ENCODE measurements at places on chromosomes 11 and 22.

- DNase-seq, result no peak
Measured at GRCh38 chr11:44852159-44852747, 98.4 kb downstream of the TP53I11 start.

GRCh38 chr11:75100314-75100713, 3.6 kb upstream of the OR2AT4 start:
- DNase-seq, result peak; percentile 19

DNA sequence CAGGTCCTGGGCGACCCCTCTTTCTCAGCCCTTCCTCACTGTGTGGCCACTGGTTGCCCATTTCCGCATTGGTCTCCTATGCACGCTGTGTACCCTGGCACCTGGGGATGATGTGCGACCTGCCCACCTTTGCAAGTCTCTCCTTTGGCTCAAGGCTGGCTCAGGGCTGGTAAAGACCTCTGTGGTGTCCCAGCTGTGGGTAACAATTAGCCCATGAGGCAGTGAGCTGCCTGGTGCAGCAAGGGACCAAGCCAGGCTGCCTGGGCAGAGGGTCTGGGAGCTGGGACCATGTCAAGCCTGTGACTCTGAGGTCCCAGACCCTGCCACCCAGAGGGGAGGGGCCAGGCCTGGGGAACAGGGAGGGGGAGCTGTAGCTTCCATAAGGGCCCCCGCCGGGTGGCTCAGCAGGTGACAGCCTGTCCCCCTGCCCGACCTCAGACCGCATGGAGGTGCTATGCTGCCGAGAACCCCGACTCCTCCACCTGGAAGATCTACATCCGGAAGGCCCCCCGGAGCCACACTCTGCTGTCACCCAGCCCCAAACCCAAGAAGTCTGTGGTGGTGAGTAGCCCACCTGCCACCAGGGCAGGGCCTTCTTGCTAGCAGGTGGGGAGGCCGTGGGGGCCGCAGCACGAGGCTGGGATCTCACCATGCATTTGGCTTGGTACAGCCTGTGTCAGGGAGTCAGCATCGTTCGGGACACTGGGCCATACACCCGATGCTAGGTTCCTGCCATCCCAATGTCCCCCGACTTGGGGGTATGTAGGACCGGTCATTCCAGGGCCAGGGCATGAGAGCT, 112.5 kb downstream of the KCNQ1OT1 start:
- no peak for DNase-seq

GRCh38 chr11:65692367-65692766, 19.7 kb upstream of the KAT5 start:
- DNase-seq, result no peak

- DNase-seq, result no peak
Measured at GRCh38 chr11:85695546-85695945, 9.6 kb upstream of the CCDC89 start.

DNA sequence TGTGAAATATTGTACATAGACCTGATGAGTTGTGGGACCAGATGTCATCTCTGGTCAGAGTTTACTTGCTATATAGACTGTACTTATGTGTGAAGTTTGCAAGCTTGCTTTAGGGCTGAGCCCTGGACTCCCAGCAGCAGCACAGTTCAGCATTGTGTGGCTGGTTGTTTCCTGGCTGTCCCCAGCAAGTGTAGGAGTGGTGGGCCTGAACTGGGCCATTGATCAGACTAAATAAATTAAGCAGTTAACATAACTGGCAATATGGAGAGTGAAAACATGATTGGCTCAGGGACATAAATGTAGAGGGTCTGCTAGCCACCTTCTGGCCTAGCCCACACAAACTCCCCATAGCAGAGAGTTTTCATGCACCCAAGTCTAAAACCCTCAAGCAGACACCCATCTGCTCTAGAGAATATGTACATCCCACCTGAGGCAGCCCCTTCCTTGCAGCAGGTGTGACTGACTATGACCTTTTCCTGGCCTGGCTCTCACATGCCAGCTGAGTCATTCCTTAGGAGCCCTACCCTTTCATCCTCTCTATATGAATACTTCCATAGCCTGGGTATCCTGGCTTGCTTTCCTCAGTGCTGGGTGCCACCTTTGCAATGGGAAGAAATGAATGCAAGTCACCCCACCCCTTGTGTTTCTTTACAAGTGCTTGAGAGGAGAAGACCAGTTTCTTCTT, 12.3 kb downstream of the PIK3IP1 start:
- no peak for DNase-seq

DNA sequence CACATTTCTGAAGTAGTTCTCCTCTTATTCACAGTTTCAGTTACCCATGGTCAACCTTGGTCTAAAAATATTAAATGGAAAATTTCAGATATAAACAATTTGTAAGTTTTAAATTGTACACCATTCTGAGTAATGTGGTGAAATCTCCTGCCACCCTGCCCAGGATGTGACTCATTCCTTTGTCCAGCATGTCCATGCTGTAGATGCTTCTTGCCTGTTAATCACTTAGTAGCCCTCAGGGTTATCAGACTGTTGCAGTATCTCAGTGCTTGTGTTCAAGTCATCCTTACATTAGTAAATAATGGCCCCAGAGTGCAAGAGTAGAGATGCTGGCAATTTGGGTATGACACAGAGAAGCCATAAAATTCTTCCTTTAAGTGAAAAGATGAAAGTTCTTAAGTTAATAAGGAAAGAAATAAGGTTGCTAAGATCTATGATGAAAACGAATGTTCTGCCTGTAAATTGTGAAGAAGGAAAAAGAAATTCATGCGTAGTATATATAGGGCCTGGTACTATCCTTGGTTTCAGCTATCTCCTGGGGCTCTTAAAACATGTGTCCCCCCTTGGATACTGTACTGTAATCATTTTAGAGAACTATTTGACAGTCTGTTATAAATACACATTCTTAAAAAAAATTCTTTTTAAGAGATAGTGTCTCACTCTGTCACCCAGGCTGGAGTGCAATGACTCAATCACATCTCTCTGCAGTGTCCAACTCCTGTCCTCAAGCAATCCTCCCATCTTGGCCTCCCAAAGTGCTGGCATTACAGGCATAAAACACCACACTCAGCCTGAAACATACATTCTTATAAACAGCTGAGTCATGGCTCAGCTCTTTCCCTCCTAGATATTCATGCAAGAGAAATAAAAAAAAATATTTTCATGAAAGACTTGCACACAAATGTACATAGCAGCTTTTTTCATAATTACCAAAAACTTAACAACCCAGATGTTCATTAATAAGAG, 31.3 kb downstream of the MTNR1B start:
- no peak for DNase-seq

- DNase-seq, result no peak
Measured at GRCh38 chr11:64604458-64605243, 13.6 kb downstream of the SLC22A12 start.

- no peak for DNase-seq
Measured at GRCh38 chr11:2450321-2451041, 5.7 kb downstream of the KCNQ1 start.

GRCh38 chr11:101862391-101863233, 52.2 kb upstream of the CEP126 start:
- DNase-seq, result no peak

- peak; percentile 49 for DNase-seq
Measured at GRCh38 chr11:67268081-67268961, 2.0 kb downstream of the GRK2 start.

- no peak for DNase-seq
Measured at GRCh38 chr11:62404901-62405300, 13.9 kb upstream of the SCGB1A1 start.

- no peak for DNase-seq
Measured at GRCh38 chr11:58788355-58789023, 56.0 kb downstream of the GLYATL2 start.

DNA sequence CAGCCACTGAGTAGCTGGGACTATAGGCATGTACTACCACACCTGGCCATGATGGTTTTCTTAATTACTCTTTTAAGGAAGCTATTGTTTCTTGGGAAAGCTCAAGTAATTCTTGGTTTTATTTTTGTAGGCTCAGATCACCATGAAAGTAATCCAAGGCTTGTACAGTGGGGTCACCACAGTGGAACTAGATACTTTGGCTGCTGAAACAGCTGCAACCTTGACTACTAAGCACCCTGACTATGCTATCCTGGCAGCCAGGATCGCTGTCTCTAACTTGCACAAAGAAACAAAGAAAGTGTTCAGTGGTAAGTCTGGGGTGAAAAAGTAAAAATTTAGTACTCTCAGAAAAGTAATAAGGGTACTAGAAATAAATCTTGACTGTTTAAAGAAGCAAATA, 11.3 kb downstream of the RRM1 start:
- DNase-seq, result no peak

DNA sequence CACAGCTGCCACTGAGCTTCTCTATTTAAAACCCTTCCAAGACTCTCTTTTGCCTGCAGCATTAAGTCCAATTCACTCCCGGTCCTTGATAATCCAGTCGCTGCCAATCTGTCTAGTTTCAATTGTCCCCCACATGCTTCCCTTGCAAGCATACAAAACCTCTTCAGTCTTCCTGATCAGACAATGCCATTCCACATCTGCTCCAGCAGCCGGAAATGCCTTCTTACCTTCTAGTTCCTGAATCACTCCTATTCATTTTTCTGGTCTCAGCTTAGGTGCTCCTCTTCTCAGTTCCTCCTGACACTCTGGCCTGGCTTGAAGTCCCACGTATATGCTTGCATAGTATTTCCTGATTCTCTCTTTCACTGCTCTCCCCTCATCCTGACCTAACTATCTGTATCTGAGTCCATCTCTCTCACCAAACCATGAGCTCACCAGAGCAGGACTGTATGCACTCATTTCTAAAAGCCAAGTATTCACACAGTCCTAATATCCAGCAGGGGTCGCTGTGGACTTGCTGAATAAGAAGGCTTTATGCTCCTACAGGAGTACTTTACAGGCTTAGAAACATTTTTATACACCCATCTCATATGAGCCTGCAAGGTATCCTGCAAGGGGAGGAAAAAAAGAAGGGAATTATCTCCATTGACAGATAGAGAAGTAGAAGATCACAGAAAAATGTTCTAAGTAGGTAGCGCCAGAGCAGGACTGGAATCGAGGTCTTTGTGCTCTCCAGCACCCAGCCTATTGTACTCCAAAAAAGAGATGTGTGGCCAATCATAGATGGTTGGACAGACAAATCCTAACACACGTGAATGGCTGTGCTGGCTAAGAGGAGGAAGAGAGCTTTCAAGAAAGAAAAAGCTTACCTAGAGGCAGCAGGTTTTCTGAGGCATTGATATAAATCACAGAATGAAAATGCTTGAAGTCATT, 19.2 kb downstream of the XRRA1 start:
- peak; percentile 54 for DNase-seq

GRCh38 chr11:78250099-78250498, 61.4 kb downstream of the USP35 start:
- no peak for DNase-seq

DNA sequence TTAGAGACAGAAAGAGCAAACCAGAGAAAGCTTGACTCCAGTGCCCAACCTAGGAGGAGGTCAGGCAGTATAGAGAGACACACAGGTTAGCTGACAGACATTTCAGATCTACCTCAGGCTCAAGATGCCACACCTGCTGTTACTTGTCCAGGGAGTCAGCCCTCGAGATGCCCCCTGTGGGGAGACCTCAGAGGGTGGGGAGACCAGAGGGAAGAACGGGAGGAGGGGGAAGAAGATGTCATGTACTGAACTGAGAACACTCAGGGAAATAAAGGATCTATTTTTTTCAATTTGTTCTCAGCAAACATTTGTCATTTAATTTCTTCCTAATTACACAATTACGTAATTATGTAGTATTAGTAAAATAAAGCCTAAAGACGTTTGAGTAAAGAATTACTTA, 196.3 kb upstream of the CADM1 start:
- no peak for DNase-seq

- DNase-seq, result no peak
Measured at GRCh38 chr22:49042066-49042465, 785.6 kb downstream of the BRD1 start.

DNA sequence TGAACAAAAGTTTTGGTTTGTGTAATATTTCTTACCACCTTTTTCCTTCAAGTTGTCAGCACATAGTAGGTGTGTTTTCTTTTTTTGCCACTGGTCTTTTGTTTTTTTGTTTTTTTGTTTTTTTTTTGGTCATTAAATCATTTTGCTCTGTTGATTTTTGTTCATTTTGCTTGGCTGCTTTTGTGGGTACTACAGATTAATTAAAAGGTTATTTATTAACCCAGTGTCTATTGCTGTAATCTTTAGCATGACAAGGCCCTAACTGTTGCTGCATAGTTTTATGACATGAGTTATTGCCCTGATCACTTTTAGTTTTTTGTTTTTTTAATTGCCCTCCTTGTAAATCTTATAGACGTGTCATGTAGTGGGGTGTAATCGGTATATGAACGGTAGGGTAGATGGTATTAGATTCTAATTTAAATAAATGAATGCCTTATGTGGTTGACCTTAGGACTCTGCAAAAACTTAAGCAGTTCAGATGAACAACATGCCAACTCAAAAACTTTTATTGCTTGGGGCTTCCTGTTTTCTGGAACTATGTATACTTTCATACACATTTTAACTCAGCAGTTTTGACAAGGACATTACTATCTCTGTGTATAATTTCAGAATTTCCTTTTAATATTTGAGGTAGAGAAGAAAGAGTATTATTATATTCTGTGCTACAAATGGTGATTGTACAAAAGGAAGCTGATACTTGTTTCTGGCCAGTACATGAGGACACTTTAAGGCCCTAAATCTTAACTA, 7.9 kb downstream of the EWSR1 start:
- no peak for DNase-seq

GRCh38 chr11:9613118-9613829, 39.8 kb downstream of the WEE1 start:
- DNase-seq, result peak; percentile 81

DNA sequence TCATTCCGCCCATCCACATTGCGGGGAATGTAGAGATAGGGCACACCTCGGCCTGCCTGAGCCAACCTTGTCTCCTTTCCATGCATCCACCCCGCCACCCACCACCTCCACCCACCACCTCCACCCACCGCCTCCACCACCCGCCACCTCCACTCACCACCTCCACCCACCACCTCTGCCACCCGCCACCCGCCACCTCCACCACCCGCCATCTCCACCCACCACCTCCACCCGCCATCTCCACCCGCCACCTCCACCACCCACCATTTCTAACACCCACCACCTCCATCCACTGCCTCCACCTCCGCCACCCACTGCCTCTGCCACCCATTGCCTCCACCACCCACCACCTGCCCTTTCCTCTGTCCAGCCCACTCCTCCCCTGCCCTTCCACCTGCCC, 78.4 kb downstream of the IGLL1 start:
- no peak for DNase-seq

DNA sequence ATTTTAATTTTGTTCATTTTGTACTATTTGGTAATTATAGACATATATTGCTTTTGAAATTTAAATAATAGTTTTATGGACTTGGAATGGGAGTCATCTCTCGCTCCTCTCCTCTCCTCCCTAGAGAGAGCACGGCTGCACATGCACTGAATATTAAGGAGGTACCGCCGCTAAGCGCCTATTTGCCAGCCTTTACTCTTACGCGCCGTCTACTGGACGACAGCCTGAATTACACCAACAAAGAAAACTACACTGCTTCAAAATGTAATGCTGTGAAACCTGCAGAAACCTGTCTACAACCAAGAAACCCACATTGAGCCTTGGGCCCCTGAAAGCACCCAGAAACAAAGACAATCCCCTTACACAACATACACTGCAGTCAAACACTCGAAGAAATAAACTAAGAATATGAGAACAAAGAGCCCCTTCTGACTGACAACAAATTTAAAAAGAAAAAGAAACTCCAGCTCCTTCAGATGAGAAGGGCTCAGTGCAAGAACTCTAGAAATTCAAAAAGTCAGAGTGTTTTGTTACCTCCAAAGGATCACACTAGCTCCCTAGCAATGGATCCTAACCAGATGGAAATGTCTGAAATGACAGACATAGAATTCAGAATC, 737.2 kb downstream of the LRRC4C start:
- no peak for DNase-seq

GRCh38 chr11:96189351-96189750, 153.6 kb downstream of the MAML2 start:
- DNase-seq, result no peak

GRCh38 chr11:123301696-123302400, 106.8 kb upstream of the CLMP start:
- peak; percentile 61 for DNase-seq
